ENCODE measurements at places on chromosomes 2 and 18.

DNA sequence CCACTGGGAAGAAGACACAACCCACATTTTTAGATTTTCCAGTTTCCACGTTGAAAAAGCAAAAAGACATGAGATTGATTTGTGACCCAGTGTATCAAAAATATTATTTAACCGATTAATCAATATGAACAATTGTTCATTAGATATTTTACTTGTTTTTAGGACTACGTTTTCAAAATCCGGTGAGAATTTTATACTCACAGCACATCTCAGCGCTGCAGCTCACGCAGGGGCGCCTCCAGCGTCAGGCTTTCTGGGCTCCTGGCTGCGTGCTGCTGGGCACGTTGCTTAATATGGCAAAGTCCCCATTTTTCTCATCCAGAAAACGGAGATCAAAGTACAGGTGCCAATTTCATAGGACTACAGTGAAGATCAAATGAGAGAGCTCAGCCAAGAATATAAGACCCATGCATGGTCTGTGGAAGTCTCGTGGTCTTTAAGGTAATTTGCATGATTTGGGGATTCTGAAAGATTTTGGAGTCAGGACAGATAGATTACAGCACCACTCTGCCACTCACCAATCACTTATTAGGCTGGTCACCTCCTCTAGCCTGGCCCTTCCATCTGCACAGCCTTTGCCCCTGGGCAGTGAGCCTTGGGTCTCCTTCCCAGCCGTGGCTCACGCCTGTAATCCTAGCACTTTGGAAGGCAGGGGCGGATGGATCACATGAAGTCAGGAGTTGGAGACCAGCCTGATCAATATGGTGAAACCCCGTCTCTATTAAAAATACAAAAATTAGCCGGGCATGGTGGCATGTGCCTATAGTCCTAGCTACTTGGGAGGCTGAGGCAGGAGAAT is 36.2 kb downstream of the PTPN18 start:
- DNase-seq: no peak

DNA sequence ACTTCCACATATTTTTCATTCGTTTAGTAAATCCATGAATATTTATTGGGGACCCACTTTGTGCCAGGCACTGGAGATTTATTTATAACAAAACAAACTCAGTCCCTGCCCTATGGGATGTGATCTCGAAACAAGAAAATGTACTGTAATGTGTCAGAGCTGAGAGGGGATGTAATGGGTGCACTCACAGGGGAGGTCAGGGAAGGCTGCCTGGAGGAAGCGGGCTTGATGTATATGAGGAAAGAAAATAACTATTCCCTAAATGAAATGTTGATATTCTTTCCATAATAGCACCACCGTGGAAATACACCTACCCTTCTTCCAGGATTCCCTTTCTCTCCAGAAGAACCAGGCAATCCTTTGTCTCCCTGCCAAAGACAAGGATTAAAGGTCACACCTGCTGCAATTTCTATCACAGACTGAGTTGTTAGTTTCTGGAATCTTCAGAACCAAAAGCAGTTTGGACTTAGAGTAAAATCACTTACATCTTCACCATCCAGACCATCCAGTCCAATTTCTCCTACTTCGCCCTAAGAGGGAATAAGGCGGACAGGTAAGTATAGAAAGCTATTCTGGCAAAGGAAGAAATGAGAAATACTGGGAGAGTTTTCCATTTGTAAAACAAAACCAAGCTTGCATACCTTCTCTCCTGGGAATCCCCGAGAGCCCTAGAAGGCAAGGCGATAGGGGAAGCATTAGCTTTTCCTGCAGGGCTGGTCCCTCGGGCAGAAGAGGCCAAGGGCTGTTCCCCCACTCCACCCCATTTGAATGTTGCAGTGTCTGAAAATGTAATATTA is 55.0 kb downstream of the COL6A3 start:
- no peak for DNase-seq

DNA sequence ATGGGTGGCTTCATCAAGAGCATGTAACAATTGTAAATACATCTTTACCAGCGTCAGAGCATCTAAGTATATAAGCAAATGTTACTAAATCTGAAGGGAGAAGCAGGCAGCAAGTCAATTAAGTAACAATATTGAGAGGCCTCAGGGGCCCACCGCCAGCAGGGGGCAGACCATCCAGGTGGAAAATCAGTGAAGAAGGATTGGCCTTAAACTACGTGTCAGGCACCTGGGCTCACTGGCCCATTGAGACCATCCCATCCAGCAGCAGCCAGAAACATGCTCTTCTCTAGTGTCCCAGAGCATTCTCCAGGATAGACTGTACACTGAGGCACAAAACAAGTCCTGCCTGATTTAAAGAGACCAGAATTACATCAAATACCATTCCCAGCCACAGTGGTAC is 96.2 kb upstream of the SNTG2 start:
- peak; percentile 72 for DNase-seq

DNA sequence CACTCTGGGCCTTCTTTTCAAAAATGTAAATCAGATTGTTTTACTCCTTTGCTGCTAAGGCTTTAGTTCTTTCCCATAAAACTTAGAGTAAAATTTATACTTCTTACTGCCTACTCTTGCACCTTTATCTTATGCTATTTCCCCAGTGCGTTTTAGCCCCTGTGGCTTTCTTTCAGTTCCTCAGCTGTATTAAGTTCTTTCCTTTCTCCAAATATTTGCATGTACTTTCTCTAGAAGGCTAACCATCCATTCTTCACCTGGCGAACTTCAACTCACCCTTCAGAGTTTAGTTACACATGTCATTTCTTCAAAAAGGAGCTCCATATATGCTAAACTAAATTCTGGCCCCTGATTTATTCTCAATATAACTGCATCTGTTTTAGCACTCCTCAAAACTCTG is 160.7 kb downstream of the FSHR start:
- DNase-seq: no peak

- DNase-seq: no peak
Measured at GRCh38 chr2:74763962-74764428, 69.9 kb upstream of the HK2 start.

GRCh38 chr2:32849456-32850194 is 97.1 kb upstream of the LTBP1 start:
- DNase-seq: no peak

DNA sequence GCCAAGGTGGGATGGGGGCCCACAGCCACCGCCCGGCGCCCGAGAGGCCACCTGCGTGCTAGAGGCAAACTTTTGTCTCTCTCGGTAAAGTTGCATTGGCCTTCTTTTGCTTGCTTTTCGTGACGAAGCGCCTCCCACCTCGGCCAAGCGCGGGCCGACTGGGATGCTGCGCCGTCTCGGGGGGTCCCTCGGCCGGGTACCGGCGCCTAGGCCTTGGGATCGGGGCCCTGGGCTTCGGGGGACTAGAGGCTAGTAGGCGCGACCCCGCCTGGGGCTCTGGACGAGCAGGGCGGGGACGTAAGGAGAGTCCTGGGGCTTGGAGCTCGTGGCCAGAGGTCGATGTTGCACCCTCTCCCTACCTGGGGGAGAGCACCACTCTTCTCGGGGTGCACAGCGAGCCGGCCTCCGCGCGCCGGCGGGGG is 545 bp downstream of the GLI2 start:
- no peak for DNase-seq

DNA sequence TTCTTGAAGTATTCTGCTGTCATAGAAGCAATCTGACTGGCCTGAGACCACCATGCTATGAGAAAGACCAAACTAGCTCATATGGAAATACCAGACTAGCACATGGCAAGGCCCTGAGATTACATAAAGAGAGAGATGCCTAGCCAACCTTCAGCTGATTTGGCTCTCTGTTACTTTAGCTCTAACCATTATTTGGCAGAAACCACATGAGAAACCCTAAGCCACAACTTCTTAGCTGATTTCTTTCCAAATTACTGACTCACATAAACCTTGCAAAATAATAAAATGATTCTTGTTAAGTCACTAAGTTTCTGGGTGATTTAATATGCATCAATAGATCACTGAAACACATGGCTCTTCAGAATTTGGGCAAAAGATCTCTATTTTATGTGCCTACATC is 295.0 kb upstream of the ZNF521 start:
- no peak for DNase-seq

- DNase-seq: peak; percentile 5
Measured at GRCh38 chr2:241017228-241017940, 19.0 kb downstream of the SNED1 start.

DNA sequence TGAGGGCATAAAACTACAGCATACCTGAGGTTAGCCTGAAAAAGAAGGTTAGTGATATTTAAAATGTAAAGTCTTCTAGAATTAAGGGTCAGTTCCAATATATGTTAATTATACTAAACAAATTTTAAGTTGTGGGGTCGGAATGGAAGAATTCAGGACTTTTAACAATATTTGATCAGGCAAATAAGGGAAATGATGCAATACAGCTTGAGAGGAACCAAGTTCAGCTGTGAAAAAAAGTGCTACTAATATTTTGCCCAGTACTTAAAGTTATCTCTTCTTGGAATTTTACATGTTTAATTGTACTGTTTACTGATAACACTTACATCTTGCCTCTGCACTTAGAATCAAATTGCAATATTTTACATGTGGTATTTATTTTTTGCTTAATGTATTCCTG is 345.5 kb upstream of the CWC22 start:
- DNase-seq: no peak

All from activated CD4-positive, alpha-beta memory T cell treated with anti-CD3 and anti-CD28 coated beads for 36 hours (primary cell).